ENCODE measurements at places on chromosomes 3 and 15.

DNA sequence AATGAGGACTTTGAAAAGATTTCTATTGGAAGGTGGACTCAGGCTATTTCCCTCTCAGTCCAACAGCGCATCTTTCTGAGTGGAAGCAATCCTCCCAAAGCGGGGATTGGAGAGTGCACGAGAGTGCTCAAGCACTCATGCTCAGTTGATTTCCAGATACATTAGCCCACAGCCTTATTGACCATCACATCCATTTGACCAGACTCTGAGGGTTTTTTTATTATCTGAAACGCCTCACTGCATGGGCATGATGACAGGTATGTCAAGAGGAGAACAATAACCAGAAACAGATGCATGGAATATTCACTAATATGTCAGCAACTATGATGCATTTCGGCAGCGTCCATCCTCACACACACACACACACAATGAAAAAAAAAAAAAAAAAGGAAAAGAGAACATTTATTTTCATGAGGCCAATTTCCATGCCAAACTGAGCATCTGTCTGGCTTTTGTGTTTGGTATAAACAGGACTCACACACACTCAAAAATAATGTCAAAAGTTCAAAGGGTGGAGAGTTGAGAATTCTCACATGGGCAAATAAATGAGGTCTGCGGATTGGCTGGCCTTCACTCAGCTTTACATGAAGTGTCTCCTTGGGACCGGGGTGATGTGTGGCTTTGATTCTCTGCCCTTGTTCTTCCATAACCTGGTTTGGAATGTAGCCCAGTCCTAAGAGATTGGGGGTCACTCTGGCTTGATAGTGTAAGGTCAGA, 371.6 kb downstream of the MCTP2 start:
- no peak for DNase-seq

DNA sequence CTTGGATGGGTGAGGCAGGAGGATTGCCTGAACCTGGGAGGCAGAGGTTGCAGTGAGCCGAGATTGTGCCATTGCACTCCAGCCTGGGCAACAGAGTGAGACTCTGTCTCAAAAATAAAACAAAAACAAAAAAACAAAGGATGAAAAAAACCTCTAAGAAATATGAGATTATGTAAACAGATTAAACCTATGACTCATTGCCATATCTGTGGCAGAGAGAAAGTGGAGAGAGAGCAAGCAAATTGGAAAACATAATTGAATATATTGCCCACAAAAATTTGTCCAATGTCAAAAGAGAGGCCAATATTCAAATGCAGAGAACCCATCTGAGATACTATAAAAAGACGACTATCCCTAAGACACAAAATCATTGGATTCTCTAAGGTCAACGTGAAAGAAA, 1106.0 kb downstream of the OTOL1 start:
- no peak for DNase-seq

DNA sequence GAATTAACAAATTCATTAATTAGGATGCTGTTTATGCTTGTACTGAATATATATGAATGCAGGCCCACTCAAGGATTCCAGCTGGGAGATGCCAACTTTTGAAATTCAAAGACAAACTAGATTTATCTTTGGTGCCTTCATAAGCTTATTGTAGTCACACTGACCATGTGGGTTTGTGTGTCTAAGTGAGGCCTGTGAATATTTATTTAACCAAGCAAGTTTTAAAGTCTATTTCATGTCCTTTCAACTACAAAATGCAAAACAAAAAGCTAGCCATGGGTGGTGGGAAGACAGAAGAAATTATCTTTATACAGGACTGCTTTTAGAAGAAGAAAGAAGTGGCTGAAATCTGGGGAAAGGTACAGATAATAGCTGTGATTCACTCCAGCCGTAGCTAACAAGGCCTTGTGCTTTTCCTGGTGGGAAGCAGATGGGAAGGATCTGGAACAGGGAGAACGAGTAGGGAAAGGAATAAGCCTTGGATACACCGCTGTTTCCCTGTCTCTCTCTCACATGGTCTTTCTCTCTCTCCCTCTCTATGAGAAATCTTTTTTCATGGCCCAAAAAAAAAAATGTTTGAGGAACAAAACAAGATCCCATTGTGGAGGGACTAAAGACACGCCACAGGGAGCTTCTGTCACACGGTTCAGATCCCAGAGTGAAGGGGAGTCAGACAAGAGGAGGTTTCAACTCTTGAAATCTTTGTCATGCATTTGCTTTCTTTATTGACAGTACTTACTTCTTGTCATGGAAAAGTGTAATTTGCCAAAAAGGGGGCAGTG, 225.5 kb downstream of the RORA start:
- no peak for DNase-seq

GRCh38 chr3:62781121-62781520, 94.1 kb downstream of the CADPS start:
- no peak for DNase-seq

DNA sequence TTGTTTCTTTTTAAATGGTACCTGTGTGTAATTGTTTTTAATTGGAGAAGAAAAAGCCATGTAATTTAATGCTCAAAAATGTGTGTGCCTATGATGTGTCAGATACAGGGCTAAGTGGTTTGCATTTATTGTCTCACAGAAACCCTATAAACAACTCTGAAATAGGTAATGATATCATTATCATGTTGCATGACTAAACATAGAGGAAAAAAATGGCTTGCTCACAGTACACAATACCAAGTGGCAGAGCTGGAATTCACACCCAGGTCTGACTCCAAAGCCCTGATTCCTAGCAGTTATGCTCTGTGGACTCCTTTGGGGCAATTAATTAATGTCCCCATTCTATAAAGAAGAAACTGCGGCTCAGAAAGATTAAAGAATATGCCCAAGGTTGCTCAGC, 237.4 kb upstream of the TRIM42 start:
- no peak for DNase-seq

DNA sequence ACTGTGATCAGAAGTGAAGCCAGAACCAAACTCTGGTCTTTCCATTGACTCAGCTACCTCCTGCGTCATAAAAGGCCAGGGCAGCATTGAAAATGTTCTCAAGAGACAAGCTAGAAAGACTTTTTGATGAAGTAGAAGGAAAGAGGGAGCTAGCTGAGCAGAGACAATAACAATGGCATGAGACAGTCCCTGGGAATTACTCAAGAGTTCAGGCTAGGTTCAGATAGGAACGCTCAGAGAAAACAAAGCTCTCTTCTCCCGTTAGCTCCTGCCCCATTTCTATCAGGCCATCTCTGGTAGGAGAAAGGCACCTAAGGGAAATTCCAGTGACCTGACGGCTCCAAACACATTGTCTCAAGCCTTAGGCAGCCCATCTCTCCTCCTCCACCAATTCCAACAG, 7.0 kb upstream of the OXTR start:
- DNase-seq = no peak

DNA sequence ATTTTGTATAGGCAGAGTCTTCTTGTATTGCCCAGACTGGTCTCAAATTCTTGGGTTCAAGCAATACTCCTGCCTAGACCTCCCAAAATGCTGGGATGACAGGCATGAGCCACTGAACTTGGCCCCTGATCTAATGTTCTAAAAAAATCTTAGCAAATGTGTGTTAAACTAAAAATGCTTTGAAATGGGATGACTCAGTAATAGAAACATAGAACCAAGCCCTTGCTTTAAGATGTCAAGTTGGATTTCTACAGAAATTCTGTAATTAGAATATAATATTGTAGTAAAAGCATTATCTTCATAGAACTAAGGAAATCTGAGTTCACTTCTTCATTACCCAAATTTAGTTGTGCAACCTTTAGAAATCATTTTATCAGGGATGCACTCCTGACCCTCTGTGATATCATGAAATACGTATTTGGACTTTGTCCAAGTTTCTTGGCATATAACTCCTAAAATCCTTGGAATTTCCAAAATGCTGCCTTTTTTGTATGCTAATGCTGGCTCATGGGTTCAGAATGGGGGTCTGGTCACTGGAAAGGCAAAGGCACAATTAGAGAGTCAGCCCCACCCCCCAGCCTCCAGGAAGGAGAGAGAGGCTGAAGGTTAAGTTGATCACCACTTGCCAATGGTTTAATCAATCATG, 217.3 kb downstream of the TP63 start:
- no peak for DNase-seq

DNA sequence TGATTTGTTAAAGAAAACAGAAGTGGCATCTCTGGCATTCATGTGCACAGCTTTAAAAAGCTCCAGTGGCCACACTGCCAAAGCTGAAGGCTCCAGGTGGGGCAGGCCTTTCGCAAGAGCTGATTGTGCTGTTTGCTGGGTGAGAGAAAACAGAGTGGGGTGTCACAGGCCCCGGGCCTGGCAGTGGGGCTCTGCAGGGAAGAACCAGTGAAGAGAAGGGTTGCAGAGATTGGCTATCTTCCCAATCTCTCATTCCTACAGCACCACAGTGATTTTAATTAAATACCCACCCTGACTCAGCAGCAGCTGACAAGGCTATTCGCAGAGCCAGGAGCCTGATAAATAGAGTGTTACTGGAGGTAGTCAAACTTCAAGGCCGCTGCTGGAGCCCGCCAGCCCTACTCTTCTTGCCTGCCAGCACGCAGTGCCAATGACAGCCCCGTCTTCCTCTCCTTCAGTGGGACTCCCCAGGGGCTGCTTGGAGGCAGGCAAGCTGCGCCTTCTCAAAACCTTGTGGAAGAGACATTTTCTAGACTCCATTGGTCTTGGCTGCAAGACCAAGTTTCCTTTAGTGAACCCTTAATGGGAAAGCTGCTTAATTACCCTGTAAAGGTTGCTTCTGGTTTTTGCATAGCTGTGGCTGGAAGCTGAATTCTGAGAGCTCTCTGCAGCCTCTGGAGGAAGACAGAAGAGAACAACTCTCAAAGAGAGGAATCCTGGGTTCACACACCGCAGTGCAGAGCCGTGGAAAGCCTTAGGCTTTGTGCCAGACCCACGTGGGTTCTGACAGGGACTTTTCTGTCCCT, 225.8 kb upstream of the SLCO3A1 start:
- DNase-seq = no peak

GRCh38 chr15:27902680-27903385, 196.3 kb downstream of the OCA2 start:
- no peak for DNase-seq

- DNase-seq = no peak
Observed at GRCh38 chr3:139448104-139448503, 28.2 kb downstream of the RBP2 start.

- no peak for DNase-seq
Observed at GRCh38 chr3:126211569-126211968, 31.2 kb upstream of the ALDH1L1 start.

- no peak for DNase-seq
Observed at GRCh38 chr15:45780352-45780751, 145.5 kb downstream of the SQOR start.

- DNase-seq = no peak
Observed at GRCh38 chr15:44666210-44667038, 3.0 kb upstream of the SPG11 start.

DNA sequence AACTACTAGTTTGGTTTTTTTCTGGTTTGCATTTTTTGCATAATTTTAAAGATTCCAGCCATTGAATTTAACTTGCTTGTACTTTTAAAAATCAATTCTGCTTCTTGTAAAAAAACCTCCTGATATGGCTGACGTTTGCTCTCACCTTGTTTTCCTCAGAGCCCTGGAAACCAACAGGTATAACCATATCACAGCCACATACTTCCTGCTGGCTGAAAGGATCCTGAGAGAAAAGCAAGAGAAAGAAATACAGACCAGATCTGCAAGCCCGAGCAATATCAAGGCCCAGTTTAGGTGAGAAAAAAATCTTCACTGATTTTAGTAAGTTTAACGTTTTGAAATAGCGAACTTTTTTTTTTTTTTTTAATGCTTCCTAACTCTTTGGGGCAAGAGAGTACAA, 56.8 kb downstream of the SNRK start:
- DNase-seq = no peak

DNA sequence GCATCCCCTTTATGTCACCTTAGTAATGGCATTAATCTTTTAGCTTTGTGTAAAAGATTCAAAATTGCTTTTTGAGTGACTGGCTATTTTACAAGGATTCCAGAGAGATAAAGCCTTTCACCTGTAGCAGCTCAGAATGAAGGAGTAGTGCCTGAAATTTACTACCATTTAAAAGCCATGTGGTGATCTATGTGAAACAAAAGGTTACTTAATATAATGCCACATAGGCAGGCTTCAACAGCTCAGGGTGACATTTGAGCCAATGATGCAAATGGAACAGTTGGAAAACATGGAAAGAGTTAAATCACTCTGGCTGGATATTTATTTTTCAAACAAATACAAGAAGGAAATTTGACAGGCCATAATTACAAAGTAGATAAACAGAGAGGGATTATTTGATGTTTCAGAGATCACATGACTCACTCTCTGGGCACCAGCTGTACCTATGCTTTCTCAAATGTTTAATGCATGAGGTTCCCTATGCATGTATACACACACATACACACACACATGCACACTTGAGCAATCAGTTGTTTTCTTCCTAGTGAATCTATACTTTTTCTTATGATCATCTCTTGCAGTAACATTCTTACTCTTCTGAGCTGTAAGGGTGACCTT, 171.5 kb downstream of the ZMAT3 start:
- DNase-seq = no peak

- DNase-seq = no peak
Observed at GRCh38 chr3:58637509-58637908, 29.1 kb downstream of the FAM3D start.

DNA sequence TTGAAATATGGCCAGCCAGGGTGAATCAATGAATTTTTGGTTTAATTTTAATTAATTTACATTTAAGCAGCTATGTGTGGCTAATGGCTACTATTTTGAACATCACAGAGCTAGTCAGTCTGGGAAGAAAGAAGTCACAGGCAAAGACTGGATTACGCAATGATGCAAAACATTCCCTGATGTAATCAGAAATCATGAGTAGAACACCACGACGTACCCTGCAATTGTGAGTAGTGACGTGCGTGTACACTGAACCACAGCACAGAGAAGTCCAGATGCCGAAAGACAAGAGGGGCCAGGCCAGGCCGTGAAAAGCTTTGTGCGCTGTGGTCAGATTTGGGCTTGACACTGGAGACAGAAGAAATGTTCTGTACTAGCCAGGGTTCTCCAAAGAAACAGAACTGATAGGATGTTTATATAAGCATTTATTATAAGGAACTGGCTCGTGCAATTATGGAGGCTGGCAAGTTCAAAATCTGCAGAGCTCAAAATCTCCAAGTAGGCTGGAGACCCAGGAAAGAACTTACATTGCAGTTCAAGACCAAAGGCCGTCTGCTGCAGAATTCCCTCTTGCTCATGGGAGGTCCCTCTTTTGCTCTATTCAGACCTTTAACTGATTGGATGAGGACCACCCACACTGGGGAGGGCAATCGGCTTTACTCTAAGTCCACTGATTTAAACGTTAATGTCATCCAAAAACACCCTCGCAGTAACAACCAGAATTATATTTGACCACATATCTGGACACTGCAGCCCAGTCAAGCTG, 44.6 kb downstream of the SH3BP5 start:
- DNase-seq = no peak

DNA sequence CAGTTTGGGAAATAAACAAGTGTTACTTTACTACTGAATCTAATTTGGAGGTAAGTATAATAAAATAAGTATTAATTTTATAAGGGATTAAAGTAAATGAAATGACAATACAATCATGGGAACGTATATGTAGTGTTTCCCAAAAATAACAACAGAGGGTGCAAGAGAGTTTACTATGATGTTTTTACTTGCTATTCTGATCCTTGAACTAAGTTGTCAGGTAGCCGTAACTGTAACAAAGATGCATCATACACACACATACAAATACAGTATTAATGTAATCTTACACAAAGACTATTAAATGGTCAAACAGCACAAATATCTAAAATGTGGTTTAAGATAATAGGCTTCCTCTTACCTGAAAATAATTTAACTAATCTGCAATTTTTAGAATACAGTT, 311.4 kb downstream of the TBC1D5 start:
- no peak for DNase-seq

- DNase-seq = no peak
Observed at GRCh38 chr3:197573048-197573767, 17.4 kb upstream of the BDH1 start.

Measured in stimulated activated CD8-positive, alpha-beta memory T cell treated with anti-CD3 and anti-CD28 coated beads, Interleukin-15, amount 100 ng/mL, for 1 hour (primary cell).